CD4-positive, alpha-beta T cell (primary cell): ENCODE measurements at places on chromosomes 13 and 19. TPM values are rescaled to one million over a fixed set of nuclear protein-coding genes. Genes with fewer than 3 reads are reported as not detected.
A peak's percentile ranks its signal among the peaks of the same experiment; 100 is the strongest.

Gene ZNF283
- total RNA-seq: 3.7 TPM

Gene FGF21
- not detected for total RNA-seq

Gene A1BG
- total RNA-seq: 8.4 TPM

Gene ARHGEF18
- 121 TPM for total RNA-seq

Gene TRIP10
- 1.6 TPM for total RNA-seq

Gene TYROBP
- total RNA-seq: 6.0 TPM

DNA sequence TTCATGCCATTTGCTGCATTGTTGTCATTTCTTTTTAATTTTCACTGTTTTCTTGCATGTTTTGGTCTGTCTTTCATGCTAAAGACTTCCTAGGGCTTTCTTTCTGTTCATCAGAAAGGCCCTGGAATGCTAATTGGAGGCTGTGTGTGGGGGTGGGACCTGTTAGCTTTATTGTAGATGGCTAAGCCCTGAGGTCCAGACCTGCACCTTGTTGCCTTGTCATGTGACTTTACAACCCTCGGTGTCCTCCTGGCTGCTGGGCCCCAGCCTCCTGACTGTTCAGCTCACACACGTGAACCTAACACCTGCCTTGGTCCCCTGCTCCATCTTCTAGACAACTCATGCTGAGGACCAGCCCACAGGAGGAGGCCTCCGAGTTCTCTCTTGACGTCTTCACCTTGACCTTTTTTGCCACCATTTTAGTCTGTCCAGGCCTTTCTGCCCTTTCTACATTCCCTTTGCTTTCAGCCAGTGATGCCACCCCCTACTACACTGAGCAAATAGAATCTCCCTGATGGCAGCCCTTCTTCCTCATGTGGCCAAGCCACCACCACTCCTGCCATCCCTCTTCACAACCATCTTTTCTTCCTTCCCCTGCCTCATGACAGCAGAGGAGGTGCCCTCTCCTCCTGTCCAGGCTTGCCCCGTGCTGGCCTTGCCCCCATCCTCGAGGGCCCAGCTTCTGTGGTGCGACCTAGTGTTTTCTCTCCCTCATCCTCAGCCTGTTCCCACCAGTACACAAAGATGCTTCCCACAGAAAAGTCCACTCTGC lies 41.4 kb upstream of the GPI start:
- no peaks in the 10 kb centered on the region for H3K27me3 ChIP-seq
- no peak overlapping the region for H3K4me3 ChIP-seq
- no peak for DNase-seq
- peaks cover 62% of the 10 kb centered on the region for H3K36me3 ChIP-seq
- peaks cover 12% of the 10 kb centered on the region for H3K4me1 ChIP-seq
- no peak overlapping the region for H3K27ac ChIP-seq

DNA sequence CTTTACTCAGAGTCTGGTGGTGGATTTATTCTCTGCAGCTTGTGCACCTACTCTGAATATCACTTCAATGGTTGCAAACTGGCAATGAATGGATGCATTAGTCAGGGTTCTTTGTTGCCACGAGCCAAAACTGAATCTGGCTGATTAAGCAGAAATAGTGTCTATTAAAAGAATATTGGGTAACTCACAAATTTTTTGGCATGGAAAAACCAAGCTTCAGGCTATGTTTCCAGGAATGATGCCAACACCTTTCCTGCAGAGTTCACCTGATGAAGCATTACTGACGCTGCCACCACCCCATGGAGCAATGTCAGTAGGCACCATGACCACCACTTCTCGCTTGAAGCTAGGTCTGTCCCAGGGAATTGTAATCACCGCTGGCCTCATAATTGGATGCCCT lies 597.8 kb upstream of the SLC10A2 start:
- DNase-seq: no peak
- no peaks in the 10 kb centered on the region for H3K36me3 ChIP-seq
- H3K27me3 ChIP-seq: no peaks in the 10 kb centered on the region

GRCh38 chr13:74136084-74136658 lies 2.0 kb upstream of the KLF12 start:
- peak overlapping the region; percentile 98 for H3K27ac ChIP-seq
- H3K4me3 ChIP-seq: peak overlapping the region; percentile 84
- no peaks in the 10 kb centered on the region for H3K27me3 ChIP-seq
- DNase-seq: peak; percentile 15

DNA sequence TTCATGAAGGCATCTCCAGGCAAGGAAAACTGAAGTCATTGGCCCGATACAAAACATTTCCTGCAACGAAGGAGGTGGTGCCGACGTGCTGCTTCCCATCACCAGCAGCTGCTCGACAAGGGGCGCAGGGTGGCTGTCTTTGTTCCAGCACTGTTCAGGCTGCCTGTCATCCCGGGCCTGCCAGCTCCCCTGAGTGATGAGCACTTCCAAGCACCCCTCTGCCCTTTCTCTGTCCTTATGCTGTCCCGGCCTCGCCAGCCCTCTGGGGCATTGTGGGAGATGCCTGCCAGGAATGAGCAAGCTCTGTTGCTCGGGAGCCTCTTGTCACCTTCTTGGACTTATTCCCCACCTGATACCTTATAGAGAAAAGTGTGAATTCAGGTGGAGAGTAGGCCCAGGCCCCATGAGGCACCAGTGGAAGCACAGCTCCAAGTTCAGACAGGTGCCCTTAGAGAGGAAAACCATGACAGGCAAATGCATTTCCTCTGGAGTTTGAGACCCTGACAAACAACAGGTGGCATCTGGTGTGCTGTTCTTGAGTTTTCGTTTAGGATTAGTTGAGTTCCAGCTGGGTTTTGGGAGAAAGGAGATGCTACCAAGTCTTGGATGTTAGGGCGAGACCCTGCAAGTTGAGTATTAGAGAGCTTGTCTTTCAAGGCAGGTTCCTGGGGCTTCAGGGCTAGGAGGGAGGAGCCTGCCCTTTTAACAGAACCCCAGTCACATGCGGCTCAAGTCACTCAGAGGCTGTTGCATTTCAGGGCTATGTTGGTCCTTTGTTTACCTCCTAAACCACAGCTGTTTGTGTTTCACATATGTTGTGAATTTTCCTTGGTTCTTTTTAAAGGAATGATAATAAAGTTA lies 21.4 kb downstream of the BBC3 start:
- no peak overlapping the region for H3K4me3 ChIP-seq
- H3K4me1 ChIP-seq: peaks cover 10% of the 10 kb centered on the region
- H3K27ac ChIP-seq: no peak overlapping the region
- H3K36me3 ChIP-seq: peaks cover 50% of the 10 kb centered on the region
- H3K27me3 ChIP-seq: no peaks in the 10 kb centered on the region

DNA sequence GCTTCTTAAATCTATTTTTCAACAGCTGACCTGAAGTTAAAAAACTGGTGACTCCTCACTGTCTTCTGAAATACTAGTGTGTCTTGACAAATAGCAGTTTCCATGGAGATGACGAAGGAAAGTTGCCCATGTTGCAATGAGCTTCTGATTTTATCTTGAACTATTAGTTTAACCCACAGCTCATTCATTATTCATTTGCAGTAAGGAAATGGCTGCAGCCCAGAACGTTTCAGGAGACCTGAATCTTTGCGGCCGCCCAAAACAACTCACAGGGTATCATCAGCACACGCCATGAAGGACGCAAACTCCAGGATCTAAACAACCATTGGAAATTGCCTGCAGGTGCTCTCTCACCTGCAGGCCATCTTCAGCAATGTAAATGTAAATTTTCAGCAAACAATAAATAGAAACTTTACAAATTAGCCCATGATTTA lies 142.5 kb downstream of the DCLK1 start:
- no peak for DNase-seq
- no peaks in the 10 kb centered on the region for H3K27me3 ChIP-seq
- H3K27ac ChIP-seq: no peak overlapping the region

DNA sequence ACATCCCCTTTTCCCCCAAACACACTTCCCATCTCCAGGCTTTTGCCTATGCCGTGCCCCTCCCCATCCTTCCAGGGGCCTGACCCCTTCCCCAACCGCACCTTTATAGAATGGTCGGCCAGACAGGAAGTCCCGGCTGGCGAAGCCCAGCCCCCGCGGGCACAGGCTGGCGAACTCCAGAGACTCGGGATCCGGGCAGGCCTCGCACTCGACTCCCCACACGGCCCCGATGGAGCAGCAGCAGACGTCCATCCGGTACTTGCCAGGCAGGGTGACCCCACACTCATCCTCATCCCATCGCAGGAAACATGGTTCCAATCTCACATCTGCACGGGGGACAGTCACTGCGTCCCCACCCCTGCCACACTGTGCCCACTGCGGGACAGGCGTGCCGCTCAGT lies 25.7 kb downstream of the FBN3 start:
- H3K4me1 ChIP-seq: no peaks in the 10 kb centered on the region
- H3K4me3 ChIP-seq: no peak overlapping the region
- H3K36me3 ChIP-seq: no peaks in the 10 kb centered on the region
- H3K27me3 ChIP-seq: no peaks in the 10 kb centered on the region

DNA sequence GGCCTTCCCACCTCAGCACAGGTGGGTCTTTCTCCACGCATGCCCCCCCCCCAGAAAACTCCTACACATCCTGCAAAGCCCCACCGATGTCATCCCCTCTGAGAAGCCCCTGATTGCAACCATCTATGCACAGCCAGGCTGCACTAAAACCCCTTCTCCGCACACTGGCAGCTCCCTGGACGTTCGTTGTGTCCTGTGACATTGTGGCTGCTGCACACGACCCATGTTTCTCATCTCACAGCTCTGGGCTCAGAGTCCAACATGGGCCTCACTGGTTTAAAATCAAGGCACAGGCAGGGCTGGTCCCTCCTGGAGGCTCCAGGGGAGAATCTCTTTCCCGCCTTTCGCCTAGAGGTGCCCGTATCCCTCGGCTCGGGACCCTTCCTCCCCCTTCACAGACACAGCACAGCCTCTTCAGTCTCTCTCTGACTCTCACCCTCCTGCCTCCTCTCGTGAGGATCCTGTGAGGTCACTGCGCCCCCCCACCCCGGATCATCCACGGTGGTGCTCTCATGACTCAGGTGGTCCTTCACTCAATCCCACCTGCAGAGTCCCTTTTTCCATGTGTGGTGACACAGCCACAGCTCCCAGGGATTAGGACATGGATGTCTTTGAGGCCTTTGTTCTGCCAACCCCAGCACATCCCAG lies 71.2 kb downstream of the GADD45B start:
- no peak overlapping the region for H3K4me3 ChIP-seq
- no peak for DNase-seq
- H3K4me1 ChIP-seq: peaks cover 32% of the 10 kb centered on the region
- H3K36me3 ChIP-seq: no peaks in the 10 kb centered on the region
- no peaks in the 10 kb centered on the region for H3K27me3 ChIP-seq

DNA sequence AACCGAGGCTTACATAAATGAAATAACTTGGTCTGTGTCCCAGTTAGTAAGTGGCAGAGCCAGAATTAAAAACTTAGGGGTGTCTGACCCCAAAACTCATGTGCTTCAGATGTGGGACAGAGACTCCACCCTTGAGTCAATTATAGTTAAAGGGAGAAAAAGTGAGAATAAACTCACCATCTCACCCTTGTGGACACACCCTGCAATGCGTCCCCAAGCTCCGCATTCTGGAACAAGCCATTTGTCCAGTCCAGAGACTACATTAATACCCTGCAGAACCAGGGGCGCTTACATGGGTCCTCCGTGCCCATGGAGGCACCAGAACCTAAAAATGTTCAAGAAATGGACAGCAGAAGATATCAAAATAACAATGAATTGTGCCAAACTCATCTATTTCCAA lies 207.0 kb upstream of the ZNF507 start:
- no peak for DNase-seq
- no peak overlapping the region for H3K27ac ChIP-seq
- no peaks in the 10 kb centered on the region for H3K4me1 ChIP-seq
- no peak overlapping the region for H3K4me3 ChIP-seq
- no peaks in the 10 kb centered on the region for H3K36me3 ChIP-seq

DNA sequence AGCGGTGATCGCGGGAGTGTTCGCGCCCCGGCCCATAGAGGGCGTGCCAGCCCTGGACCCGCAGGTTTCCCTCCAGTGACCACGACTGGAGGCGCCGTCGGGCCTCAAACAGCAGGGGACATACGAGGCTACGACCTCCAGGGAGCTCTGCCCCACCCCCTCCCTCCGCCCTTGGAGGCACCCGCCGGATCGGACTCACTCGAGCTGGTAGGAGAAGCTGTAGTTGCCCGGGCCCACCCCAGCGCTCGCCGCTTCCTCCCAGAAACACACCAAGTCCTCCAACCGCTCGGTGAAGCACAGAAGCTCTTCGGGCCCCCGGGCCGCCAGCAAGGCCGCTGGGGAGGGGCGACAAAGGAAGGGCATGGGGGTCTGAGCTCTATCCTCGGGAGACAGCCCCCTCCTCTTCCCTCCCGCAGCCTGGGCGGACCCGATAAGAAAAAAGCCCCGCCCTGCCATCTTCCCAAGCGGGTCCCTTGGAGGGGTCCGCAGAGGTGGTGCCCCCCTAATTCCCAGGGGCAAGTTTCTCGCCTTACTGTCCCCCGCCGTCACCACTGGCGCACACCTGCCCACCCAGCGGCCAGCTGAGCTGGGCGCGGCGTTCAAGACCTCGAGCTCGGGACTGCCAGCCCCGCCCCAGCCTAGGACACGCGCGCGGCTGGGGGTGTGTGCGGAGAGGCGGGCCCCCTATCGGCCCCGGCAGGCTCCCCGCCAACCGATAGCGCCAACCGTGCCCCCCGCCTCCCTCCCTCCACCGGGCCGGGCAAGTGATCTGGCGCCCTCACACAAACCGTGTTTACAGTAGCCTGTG lies 1.0 kb downstream of the EPOR start:
- peaks cover 53% of the 10 kb centered on the region for H3K4me1 ChIP-seq
- peaks cover 21% of the 10 kb centered on the region for H3K27me3 ChIP-seq

- no peaks in the 10 kb centered on the region for H3K4me1 ChIP-seq
- DNase-seq: no peak
- no peak overlapping the region for H3K4me3 ChIP-seq
Observed at GRCh38 chr13:78875792-78876580, 217.0 kb upstream of the OBI1 start.

DNA sequence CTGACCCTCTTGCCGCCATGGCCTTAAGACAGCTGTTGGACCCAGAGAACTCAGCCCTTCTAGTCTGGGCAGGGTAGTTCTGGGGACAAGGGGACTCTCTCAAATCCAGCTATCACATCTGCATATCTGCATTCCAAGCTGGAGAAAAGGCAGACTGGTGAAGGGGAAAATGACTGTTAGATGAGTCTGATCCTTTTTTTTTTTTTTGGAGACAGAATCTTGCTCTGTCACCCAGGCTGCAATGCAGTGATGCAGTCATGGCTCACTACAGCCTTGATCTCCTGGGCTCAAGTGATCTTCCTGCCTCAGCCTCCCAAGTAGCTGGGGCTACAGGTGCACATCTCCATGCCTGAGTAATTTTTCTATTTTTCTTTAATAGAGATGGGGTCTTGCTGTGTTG lies 114.3 kb downstream of the SIPA1L3 start:
- no peaks in the 10 kb centered on the region for H3K36me3 ChIP-seq
- H3K27me3 ChIP-seq: no peaks in the 10 kb centered on the region
- no peaks in the 10 kb centered on the region for H3K4me1 ChIP-seq
- no peak overlapping the region for H3K4me3 ChIP-seq

DNA sequence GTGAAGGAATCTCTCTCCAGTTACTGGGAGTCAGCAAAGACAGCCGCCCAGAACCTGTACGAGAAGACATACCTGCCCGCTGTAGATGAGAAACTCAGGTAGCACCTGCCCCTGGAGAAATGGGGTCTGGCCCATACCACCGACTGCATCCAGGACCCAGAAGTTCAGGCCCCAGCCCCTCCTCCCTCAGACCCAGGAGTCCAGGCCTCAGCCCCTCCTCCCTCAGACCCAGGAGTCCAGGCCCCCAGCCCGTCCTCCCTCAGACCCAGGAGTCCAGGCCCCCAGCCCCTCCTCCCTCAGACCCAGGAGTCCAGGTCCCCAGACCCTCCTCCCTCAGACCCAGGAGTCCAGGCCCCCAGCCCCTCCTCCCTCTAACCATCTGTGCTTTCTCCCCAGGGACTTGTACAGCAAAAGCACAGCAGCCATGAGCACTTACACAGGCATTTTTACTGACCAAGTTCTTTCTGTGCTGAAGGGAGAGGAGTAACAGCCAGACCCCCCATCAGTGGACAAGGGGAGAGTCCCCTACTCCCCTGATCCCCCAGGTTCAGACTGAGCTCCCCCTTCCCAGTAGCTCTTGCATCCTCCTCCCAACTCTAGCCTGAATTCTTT lies 3.0 kb downstream of the APOC2 start:
- no peak overlapping the region for H3K4me3 ChIP-seq
- peaks cover 12% of the 10 kb centered on the region for H3K4me1 ChIP-seq
- peaks cover 4% of the 10 kb centered on the region for H3K36me3 ChIP-seq
- no peak overlapping the region for H3K27ac ChIP-seq
